ENCODE measurements at places on chromosomes 1 and 21.
A peak's percentile ranks its signal among the peaks of the same experiment; 100 is the strongest.

- no peak for DNase-seq
These were observed 3.3 kb downstream of the ADSS2 start for GRCh38 chr1:244448279-244449036.

DNA sequence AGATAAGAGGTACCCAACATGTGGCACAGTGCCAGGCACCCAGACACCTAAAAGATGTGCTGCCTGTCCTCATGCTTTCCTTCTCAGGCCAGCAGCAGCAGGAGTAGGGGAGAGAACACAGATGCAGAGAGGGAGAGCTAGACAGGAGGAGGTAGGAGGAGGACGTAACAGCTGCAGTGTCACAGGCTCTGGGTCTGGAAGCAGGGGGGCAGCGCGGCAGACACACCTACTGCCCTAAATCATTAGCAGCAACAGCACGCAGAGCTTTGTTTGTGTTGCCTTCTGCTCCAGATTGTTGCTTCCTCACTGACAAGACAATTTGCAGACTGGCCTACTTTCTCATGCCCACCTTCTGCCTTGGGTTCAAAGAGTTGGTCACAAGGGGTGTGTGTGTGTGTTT lies 196.7 kb upstream of the DAB1 start:
- no peak for DNase-seq

DNA sequence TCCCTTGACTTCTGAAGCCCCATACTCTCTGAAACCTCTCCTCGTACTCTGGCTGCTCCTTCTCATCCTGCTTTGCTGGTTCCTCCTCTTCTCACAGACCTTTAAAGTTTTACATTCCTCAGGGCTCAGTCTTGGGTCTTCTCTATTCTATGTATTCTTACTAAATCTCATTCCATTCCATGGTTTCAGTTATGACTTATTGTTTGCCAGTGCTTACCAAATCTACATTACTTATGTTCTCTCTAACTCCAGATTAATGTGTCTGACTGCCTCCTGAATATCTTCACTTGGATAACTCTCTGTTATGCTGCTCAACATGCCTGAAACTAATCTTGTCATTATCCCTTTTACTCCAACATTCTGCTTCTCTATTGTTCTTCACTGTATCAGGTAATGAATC lies 5.4 kb upstream of the SLC35D1 start:
- no peak for DNase-seq

DNA sequence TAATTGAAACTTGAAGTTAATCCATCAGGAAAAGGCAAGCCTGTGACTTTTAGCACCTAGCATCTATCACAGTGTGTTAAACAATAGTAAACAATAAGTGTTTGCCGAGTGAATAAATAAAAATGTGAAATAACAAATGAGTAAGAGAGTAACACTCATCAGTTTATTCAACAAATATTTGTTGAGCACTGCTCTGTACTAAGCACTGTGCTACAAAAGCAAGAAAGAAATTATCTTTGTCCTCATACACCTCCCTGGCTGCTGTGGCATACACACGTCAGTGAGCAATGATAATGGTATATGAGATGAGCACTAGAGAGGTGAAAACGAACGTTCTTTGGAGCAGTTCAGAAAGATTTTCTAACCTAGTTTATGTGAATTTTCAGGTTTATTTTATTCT lies 295.0 kb upstream of the LRRC7 start:
- no peak for DNase-seq

GRCh38 chr1:203284411-203285123 lies 20.8 kb upstream of the BTG2 start:
- peak; percentile 66 for DNase-seq

DNA sequence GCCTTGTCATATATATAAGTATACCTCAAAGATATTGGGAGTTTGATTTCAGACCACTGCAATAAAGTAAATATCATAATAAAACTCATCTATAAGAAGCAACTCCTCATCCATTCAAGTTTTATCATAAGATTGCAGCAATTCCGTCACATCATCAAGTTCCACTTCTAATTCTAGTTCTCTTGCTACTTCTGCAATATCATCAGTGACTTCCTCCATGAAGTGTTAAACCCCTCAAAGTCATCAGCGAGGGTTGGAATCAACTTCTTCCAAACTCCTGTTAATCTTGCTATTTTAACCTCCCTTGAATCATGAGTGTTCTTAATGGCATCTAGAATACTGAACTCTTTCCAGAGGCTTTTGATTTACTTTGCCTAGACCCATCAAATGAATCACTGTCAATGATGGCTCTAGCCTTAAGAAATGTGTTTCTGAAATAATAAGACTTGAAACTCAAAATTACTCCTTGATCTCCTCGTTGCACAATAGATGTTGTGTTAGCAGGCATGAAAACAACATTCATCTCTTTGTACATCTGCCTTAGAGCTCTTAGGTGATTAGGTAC lies 88.3 kb downstream of the RPE65 start:
- peak; percentile 52 for DNase-seq

- no peak for DNase-seq
These were observed 16.0 kb downstream of the CHD5 start for GRCh38 chr1:6163973-6164617.

DNA sequence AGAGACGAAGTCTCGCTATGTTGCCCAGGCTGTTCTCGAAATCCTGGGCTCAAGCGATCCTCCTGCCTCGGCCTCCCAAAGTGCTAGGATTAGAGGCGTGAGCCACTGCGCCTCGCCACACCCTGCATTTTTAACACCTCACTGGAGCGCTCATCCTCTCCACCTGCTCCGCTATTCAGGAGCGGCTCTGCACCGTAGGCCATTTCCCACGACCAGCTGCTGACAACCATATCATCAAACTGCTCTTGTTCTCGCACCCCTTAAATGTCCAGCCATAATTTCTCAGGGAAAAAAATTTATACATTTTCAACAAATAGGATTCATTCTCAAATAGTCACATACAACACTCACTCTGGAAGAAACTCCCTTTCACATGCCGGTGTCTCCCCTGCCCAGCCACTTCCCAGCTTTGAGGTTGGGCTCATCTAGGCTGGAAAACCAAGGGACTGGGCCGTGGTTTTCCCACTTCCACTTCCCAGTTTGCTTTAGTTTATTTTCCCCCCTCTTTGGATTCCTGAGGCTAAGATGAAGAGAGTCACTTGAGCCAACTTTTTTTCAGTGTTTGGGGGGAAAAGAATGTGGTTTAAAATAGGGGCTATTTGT lies 639 bp upstream of the IPO9 start:
- peak; percentile 22 for DNase-seq

Measured in suppressor macrophage treated with lipopolysaccharide for 1 hour (primary cell).